Activated CD4-positive, alpha-beta T cell treated with anti-CD3 and anti-CD28 coated beads, Interleukin-10, Interleukin-2, amounts not matched to agents 100 ng/mL and 50 ng/mL, durations not matched to agents 16 hours and 8 hours (primary cell): ENCODE measurements at places on chromosomes 13 and 19.
A peak's percentile ranks its signal among the peaks of the same experiment; 100 is the strongest.

GRCh38 chr19:7740682-7741054 is 6.7 kb downstream of the CD209 start:
- DNase-seq = no peak

DNA sequence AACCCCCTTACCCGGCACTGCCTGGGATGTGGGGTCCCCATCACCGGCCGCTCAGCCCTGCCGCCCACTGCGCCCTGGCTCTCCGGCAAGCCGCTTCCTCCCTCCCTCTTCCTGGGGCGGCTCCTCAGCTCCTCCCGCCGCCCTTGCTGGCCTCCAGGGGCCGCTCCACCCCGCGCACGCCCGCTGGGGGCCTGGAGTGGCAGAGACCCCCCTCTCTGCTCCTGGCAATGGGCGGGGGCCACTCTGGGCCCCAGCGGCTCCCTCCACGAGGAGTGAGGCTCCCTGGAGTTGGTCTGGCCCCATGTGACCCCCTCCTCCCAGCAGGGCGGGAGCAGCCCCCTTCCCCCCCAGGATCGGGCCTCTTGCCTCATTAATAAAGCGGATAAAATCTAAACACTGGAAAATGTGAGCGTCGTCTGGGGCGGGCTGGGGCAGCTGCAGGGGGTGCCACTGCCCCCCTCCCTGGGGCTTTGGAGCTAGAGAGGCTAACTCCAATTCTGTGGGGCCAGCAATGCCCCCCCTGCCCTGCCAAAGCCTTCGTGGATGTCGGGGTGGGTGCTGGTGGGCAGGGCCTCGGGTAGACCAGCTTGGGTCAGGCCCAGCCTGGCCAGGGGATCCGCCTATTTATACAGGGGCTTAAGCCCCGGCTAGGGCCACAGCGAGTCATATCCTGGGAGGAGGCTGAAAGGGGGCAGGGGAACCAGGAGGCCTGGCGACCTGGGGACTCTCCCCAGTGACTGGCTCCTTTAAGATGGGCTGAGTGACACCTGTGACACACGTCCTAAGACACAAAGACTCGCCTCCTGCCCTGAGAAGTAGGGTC is at the start of gene PTGER1:
Gene PTGER1, minus strand, starts transcription at position 104 of the 823 bp plus-strand sequence. CDS start 1,034 bp downstream, outside the sequence.
- DNase-seq = peak; percentile 45

GRCh38 chr19:1041835-1042685 is 2.2 kb downstream of the ABCA7 start:
- no peak for DNase-seq

- DNase-seq = no peak
These were observed 50.5 kb downstream of the KATNAL1 start for GRCh38 chr13:30256713-30257467.

- DNase-seq = no peak
These were observed 8.5 kb downstream of the DNAJC15 start for GRCh38 chr13:43031881-43032280.

DNA sequence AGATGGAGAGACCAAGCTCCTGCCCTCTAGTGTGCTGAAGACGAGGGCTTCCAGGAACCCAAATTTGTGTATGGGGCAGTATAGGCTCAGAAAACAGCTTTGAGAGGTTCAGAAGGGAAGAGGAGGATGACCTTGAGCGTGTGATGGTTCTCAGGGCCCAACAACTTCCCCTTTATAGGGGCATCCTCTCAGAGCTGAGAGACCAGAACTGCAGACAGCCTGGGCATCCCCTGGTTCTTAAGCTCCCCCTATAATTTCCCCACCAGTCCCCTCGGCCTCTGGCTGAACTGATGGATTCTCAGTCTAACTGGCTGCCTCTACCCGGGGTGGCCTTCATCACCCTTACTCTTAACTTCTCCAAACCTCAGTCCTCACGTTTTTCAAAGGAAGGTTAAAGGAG is 167.5 kb downstream of the URI1 start:
- no peak for DNase-seq

DNA sequence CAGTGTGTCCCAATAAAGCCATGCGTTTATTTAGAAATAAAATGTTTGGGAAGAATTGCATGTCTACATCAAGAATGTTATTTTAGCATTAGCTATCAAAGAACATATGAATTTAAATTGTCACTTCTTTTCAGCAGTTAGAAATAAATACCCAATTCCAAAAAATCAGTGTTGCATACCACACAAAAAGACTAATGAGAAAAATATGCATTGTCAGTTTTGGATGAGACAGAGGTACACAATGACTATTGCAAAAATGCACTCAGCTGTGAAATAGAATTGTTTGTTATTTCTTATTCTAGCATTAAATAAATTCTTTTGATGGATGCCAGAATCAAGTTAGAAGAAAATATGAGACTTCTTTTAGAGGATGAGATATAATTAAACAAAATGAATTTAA is 833.9 kb downstream of the SLITRK1 start:
- DNase-seq = no peak

- DNase-seq = no peak
These were observed 35.4 kb downstream of the ZNF787 start for GRCh38 chr19:56085571-56086275.

DNA sequence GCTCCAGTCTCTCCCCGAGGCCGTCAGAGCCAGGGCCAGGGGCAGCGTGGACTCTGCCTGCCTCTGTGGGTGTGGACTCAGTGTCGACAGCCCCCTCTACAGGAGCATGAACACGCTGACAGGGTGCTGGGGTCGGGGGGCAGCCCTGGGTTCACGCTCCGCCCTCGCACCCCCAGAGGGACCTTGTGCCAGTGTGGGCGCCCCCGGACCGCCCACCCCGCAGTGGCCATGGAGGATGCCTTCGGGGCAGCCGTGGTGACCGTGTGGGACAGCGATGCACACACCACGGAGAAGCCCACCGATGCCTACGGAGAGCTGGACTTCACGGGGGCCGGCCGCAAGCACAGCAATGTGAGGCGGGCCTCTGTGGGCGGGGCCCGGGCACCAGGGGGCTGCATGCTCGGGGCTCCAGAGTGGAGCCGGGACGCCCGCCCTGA is 8.3 kb downstream of the TRPM4 start:
- no peak for DNase-seq

DNA sequence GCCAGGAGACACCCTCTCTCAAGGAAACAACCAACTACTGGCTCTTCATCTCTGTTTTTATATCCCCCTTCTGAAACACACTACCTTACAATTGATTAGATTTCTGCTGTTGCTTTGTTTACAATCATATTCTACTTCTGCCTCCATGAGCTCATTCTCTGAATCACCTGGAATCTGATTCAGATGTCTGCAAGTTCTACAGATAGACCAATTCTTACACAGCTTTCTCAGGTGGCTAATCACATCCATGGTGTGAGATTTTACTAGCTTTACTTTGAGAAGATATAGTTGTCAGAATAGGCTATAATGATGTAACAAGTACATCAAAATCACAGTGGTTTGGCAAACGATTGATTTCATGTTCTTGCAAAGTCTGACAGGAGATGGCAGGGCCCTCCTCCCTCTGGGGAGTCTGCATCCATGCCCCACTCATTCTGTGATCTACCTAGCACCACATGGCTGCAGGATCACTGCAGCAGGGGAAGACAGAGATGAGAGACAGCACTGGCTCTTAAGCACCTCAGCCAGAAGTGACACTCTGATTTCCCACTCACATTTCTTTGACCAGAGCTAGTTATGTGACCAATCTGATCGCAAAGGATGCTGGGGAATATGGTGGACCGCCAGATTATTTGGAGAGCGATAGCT is 243.7 kb downstream of the FOXO1 start:
- no peak for DNase-seq

DNA sequence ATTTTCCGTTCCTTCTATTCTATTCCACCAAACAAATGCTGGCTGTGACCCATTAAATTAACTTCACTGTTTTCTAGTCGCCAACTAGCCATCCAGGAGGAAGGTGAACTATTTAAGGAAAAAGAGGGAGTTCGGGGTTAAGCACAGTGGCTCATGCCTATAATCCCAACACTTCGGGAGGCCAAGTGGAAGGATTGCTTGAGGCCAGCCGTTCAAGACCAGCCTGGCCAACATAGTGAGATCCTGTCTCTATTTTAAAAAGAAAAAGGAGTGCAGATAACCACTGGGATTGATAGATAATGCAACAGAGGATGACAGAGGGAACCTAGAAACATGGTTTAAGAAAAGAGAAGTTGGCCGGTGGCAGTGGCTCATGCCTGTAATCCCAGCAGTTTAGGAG is 44.7 kb downstream of the SPTBN4 start:
- DNase-seq = no peak

DNA sequence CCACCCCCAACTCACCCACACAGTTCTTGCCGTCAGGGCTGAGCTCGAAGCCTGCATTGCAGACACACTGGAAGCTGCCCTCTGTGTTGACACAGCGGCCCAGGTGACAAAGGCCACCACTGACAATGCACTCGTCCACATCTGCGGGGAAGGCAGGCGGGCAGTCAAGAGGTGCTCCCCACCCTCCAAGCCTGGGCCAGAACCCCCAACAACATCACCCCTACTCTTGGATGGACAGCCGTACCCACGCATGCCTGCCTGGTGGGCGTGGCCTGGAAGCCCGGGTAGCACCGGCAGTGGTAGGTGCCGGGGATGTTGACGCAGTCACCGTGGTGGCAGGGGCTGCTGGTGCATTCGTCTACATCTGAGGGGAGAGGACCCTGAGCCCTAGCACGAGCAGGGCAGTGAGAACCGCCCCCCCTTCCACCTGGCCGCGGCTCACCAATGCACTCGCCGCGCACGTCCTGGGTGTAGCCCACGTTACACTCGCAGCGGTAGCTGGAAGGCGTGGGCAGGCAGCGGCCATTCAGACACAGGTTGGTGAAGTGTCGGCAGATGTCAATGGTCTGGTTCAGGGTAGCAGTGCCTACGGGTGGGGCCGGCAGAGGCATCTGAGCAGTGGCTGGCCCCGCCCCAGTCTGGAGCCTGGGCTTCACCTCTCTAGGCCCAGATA is 13.3 kb downstream of the FBN3 start:
- no peak for DNase-seq

DNA sequence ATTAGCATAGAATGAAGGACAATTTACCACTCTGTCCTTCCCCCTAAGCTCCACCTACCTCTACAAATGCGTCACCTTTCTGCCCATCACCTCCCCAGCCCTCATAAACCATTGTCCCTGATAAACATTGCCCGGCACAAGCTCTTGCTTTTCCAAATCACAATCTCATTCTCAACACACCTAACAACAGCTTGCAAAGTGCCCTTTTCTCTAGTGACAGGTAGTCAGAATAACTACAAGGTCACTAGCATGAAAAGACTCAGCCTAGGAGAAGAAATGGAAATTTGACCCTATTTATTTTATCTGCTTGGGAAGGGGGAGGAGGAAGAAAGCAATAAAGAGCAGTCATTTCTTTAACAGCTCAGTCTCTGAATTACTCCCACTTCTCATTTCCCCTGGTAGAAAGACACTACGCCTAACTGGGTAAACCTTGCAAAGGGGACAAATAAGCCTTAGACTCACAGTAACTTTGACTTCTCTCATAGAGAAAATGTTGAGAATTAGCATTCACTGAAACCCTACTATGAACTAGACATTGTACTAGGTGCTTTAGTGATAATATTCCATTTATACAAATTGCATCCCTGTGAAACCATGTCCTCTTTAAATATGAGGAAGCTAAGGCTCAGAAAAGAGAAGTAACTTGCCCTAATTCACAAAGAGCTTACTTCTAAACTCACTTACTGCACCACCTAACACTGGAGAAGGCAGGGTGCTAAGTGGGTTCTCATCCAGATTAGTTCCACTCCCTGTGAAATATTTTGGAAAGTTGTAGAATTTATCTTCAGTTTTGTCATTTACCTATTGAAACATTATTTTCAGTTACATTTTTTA is 116.2 kb upstream of the FNDC3A start:
- DNase-seq = no peak
